EL (cell line): ENCODE measurements at places on chromosomes 2 and 18.

DNA sequence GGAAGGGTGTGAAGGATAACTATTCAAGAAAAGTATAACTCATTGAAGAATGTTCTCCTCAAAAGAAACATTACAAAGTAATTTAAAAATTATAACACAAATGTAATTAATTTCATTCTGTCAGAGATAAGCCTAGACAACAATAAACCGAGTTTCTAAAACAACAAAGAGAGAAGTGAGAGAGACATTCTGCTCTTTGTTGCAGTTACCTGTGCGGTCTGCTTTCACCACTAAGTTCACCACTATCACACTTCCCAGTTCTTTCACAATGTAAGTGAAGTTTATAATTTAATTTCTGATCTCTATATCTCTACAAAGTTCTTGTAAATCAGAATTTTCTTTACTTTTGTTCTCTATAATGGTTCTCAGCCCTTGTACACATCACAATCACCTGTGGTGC, 76.3 kb upstream of the FRZB start:
- no peak for DNase-seq

DNA sequence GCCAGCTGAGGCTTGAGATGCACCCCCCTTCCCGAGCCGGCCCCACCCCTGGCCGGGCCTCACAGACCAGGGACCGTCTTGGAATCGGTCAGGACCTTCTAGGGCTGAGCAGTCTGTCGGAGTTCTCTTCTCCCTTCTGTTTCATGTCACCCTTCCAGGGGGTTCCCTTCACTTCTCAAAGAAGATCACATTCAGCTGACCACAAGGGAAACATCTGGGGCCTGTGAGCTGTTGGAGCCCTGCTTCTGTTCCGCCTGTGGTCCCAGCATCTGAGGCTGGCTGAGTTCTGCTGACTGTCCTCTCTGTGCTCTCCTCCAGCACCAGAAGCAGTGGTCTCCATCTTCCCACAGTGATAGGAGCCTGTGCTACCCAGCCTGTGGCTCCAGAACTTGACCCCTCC, 106.5 kb downstream of the SEPTIN10 start:
- no peak for DNase-seq

- no peak for DNase-seq
These were observed 125.3 kb upstream of the SP3 start for GRCh38 chr2:174090476-174090875.

- peak; percentile 99 for DNase-seq
These were observed 137.6 kb downstream of the COPS8 start for GRCh38 chr2:237223201-237223861.

- no peak for DNase-seq
These were observed 147.4 kb upstream of the REV1 start for GRCh38 chr2:99637159-99637697.

- no peak for DNase-seq
These were observed 11.8 kb downstream of the TBR1 start for GRCh38 chr2:161427664-161428587.
